ENCODE measurements at places on chromosomes 2 and 18. TPM values are rescaled to one million over a fixed set of nuclear protein-coding genes. Genes with fewer than 3 reads are reported as not detected.

ANKRD36B gene
- total RNA-seq: 48.5 TPM

GRCh38 chr2:171316755-171317337 is 116.9 kb downstream of the METTL8 start:
- no peak overlapping the region for H3K4me3 ChIP-seq
- H3K4me1 ChIP-seq: peaks cover 28% of the 10 kb centered on the region
- H3K27me3 ChIP-seq: no peaks in the 10 kb centered on the region
- DNase-seq: no peak
- H3K27ac ChIP-seq: no peak overlapping the region

- H3K27ac ChIP-seq: no peak overlapping the region
- no peak overlapping the region for H3K4me3 ChIP-seq
- H3K36me3 ChIP-seq: peaks cover 51% of the 10 kb centered on the region
- peaks cover 3% of the 10 kb centered on the region for H3K4me1 ChIP-seq
Measured at GRCh38 chr2:105297216-105297615, 32.3 kb downstream of the TGFBRAP1 start.

C2orf78 gene
- total RNA-seq: not detected

- no peak overlapping the region for H3K27ac ChIP-seq
- H3K4me3 ChIP-seq: no peak overlapping the region
- H3K36me3 ChIP-seq: no peaks in the 10 kb centered on the region
- H3K27me3 ChIP-seq: no peaks in the 10 kb centered on the region
- no peaks in the 10 kb centered on the region for H3K4me1 ChIP-seq
Measured at GRCh38 chr18:4020026-4020425, 435.1 kb downstream of the DLGAP1 start.

OSR1 gene
- total RNA-seq: not detected

SULT1C4 gene
- total RNA-seq: not detected

ZSWIM2 gene
- not detected for total RNA-seq

- no peaks in the 10 kb centered on the region for H3K27me3 ChIP-seq
- no peaks in the 10 kb centered on the region for H3K4me1 ChIP-seq
- no peak overlapping the region for H3K4me3 ChIP-seq
- H3K27ac ChIP-seq: no peak overlapping the region
- H3K36me3 ChIP-seq: peaks cover 4% of the 10 kb centered on the region
Measured at GRCh38 chr2:28340312-28341202, 52.1 kb upstream of the FOSL2 start.

- H3K4me3 ChIP-seq: no peak overlapping the region
- no peak overlapping the region for H3K27ac ChIP-seq
- no peaks in the 10 kb centered on the region for H3K36me3 ChIP-seq
- peaks cover 3% of the 10 kb centered on the region for H3K27me3 ChIP-seq
Measured at GRCh38 chr18:8478166-8478967, 130.9 kb upstream of the RAB12 start.

GRCh38 chr2:11988691-11989353 is 242.4 kb downstream of the LPIN1 start:
- no peak for DNase-seq
- no peak overlapping the region for H3K4me3 ChIP-seq
- no peak overlapping the region for H3K27ac ChIP-seq
- H3K27me3 ChIP-seq: peaks cover 3% of the 10 kb centered on the region
- no peaks in the 10 kb centered on the region for H3K36me3 ChIP-seq
- no peaks in the 10 kb centered on the region for H3K4me1 ChIP-seq

DNA sequence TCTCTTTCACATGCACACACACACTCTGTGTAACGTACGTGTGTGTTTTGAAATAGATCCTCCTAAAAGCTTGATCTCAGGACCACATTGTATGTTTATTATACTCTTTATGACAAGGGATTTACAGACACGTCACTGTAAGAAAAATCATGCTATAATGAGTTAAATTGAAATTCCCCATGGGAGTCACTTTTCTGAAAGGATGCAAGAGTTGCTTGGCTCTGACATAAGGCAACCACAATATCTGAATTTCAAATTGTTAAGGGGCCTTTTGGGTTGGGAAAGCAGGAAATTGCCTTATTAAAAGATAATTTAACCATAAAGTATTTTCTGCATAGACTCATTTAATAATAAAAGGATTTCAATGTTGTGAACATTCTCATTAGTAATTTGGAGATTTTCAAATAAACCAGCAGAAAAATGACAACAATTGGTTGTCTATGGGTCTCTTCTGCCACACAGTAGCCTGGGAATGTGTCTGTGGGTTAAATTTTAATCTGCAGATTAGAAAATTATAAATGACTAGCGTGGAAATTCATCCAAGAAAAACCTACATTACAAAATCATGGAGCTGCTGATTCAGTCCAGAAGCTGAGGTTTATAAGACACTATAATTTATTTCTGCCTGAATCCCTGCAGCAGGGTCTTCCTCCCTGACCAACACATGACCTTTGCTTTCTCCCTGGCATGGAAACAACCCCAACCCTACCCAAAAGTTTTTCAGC is 75.9 kb upstream of the PID1 start:
- no peak overlapping the region for H3K27ac ChIP-seq
- no peak overlapping the region for H3K4me3 ChIP-seq
- DNase-seq: no peak
- no peaks in the 10 kb centered on the region for H3K4me1 ChIP-seq
- no peaks in the 10 kb centered on the region for H3K27me3 ChIP-seq

VIL1 gene
- 0.33 TPM for total RNA-seq

DNA sequence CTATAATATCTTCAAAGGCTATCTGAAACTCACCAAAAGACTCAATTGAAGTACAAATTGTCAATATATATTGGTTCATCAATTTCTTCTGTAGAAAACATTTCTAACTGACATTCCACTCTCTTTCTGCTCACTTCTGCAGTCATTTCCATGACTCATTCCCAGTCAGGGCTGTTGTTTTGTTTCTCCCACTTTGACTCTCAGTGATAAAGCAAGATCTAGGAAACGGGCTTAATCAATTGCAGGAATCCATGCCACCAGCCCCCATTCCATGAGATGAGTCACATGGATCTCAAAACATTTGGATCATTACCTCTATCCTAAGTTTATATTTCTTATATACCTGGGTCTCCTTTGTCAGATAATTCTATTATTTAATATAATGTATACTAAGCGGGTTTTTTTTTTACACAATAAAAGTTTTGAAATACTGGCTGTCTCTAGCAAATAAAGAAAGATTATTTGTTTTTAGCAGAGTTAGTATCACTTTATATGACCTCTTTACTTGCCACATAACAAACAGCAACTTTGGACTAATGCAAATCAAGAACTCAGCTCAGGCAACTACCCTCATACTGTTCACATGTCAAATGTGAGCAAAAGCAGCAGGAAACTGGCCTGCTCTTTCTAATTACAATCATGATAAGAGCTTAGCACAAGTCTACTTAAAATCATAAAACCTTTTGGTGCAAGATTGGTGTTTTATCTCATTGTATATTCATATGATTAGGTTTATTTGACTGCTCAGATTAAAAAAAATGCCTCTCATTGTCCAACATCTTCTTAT is 251.1 kb upstream of the PIK3C3 start:
- no peaks in the 10 kb centered on the region for H3K4me1 ChIP-seq
- no peak for DNase-seq
- H3K36me3 ChIP-seq: no peaks in the 10 kb centered on the region
- no peak overlapping the region for H3K27ac ChIP-seq
- H3K4me3 ChIP-seq: no peak overlapping the region

GRCh38 chr2:20651731-20652099 is 817 bp upstream of the HS1BP3 start:
- H3K27ac ChIP-seq: peak overlapping the region; percentile 88
- no peak for DNase-seq
- peaks cover 28% of the 10 kb centered on the region for H3K4me1 ChIP-seq
- no peaks in the 10 kb centered on the region for H3K36me3 ChIP-seq
- no peaks in the 10 kb centered on the region for H3K27me3 ChIP-seq
- H3K4me3 ChIP-seq: peak overlapping the region; percentile 53

- no peak overlapping the region for H3K4me3 ChIP-seq
- no peak overlapping the region for H3K27ac ChIP-seq
- no peaks in the 10 kb centered on the region for H3K36me3 ChIP-seq
- no peaks in the 10 kb centered on the region for H3K4me1 ChIP-seq
- DNase-seq: no peak
- H3K27me3 ChIP-seq: no peaks in the 10 kb centered on the region
Measured at GRCh38 chr2:72781480-72781879, 44.4 kb downstream of the EXOC6B start.

MZT2A gene
- total RNA-seq: 55.3 TPM

GRCh38 chr2:3986530-3987258 is 283.3 kb downstream of the DCDC2C start:
- H3K4me1 ChIP-seq: no peaks in the 10 kb centered on the region
- no peak for DNase-seq
- H3K27ac ChIP-seq: no peak overlapping the region
- no peaks in the 10 kb centered on the region for H3K27me3 ChIP-seq

DNA sequence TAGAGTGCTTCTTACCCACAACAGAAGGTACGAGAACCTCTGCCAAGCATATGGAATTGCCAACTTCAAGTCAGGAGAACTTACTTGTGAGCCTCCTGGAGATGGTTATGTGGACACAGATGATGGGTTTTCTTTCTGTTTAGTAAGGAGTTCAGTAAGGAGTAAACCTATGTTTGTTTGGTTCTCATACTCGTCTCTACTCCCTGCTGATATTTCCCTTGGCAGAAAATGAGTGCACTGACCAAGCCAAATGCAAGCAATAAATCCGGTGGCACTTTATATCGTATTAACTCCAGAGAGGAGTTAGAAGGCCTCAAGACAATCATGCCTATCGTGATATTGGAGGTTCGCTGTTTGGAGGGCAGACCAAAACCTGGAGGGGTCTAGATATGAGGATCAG is 83.2 kb upstream of the CYP1B1 start:
- peaks cover 13% of the 10 kb centered on the region for H3K27me3 ChIP-seq
- H3K36me3 ChIP-seq: no peaks in the 10 kb centered on the region
- DNase-seq: no peak
- no peak overlapping the region for H3K27ac ChIP-seq
- H3K4me3 ChIP-seq: no peak overlapping the region
- H3K4me1 ChIP-seq: no peaks in the 10 kb centered on the region

- no peak overlapping the region for H3K27ac ChIP-seq
- H3K27me3 ChIP-seq: no peaks in the 10 kb centered on the region
- no peaks in the 10 kb centered on the region for H3K36me3 ChIP-seq
- H3K4me3 ChIP-seq: no peak overlapping the region
Measured at GRCh38 chr18:35511428-35511827, 13.7 kb upstream of the INO80C start.

ATP9B gene
- 61.9 TPM for total RNA-seq

BCL2 gene
- total RNA-seq: 40.1 TPM

UGT1A8 gene
- total RNA-seq: not detected

DNA sequence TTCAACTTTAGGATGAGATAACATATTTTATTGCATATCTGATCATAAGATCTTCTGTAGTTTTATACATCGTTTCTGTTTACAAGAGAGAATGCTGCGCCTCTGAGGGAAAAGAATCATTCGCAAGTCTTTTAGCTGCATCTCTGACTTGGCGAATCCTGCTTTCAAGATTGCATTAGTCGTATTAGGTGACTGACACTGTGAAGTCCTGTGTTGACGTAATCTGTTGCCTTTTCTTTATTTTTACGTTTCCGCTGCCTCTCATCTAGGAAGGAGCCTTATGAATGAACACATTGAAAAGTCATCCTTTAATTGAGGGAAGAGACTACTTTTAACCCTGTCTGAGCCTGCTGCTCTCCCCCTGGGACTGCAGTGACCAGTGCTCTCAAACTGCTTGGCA is 101.5 kb downstream of the LDLRAD4 start:
- H3K27me3 ChIP-seq: no peaks in the 10 kb centered on the region
- H3K4me1 ChIP-seq: no peaks in the 10 kb centered on the region
- H3K4me3 ChIP-seq: no peak overlapping the region
- H3K27ac ChIP-seq: no peak overlapping the region
- no peak for DNase-seq
- H3K36me3 ChIP-seq: no peaks in the 10 kb centered on the region

DNA sequence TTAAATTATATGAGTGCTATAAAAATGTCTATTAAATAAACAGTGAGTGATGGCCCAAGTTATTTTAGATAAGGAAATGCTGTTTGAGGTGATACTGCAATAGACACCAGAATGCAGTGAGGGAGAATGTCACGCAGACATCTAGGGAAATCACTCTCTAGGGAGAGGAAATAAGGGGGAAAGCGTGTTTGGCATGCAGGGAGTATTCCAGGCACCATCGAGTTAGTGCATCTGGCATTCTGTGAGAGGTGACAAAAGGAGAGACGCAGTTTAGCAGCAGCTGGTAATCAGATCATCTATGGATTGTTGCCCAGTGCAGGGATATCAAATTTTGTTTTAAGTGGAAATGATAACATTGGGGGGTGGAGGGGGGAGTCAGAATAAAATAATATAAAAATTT is 175.4 kb upstream of the NETO1 start:
- H3K27ac ChIP-seq: no peak overlapping the region
- DNase-seq: no peak
- H3K4me1 ChIP-seq: no peaks in the 10 kb centered on the region
- H3K36me3 ChIP-seq: no peaks in the 10 kb centered on the region
- no peaks in the 10 kb centered on the region for H3K27me3 ChIP-seq

GRCh38 chr2:109180786-109181185 is 51.8 kb downstream of the SH3RF3 start:
- no peak overlapping the region for H3K27ac ChIP-seq
- H3K36me3 ChIP-seq: no peaks in the 10 kb centered on the region
- H3K4me3 ChIP-seq: no peak overlapping the region
- H3K4me1 ChIP-seq: no peaks in the 10 kb centered on the region

GRCh38 chr2:46610021-46610420 is 130.7 kb downstream of the TMEM247 start:
- no peak overlapping the region for H3K4me3 ChIP-seq
- no peak overlapping the region for H3K27ac ChIP-seq

KRTCAP3 gene
- 11.5 TPM for total RNA-seq

GRCh38 chr18:43079422-43079821 is 36.1 kb downstream of the RIT2 start:
- no peaks in the 10 kb centered on the region for H3K4me1 ChIP-seq
- no peak overlapping the region for H3K4me3 ChIP-seq
- H3K36me3 ChIP-seq: no peaks in the 10 kb centered on the region
- DNase-seq: no peak

- no peaks in the 10 kb centered on the region for H3K36me3 ChIP-seq
- peak; percentile 26 for DNase-seq
- peaks cover 43% of the 10 kb centered on the region for H3K27me3 ChIP-seq
- no peak overlapping the region for H3K27ac ChIP-seq
- peaks cover 47% of the 10 kb centered on the region for H3K4me1 ChIP-seq
- H3K4me3 ChIP-seq: peak overlapping the region; percentile 71
Measured at GRCh38 chr2:19362094-19362754, 3.8 kb upstream of the OSR1 start.

GRCh38 chr2:96906729-96907114 is 36.8 kb upstream of the SEMA4C start:
- no peak overlapping the region for H3K27ac ChIP-seq
- H3K36me3 ChIP-seq: no peaks in the 10 kb centered on the region
- H3K4me1 ChIP-seq: peaks cover 10% of the 10 kb centered on the region
- H3K27me3 ChIP-seq: no peaks in the 10 kb centered on the region
- no peak overlapping the region for H3K4me3 ChIP-seq

PROM2 gene
- 0.73 TPM for total RNA-seq

- peaks cover 54% of the 10 kb centered on the region for H3K27me3 ChIP-seq
- no peak overlapping the region for H3K27ac ChIP-seq
- DNase-seq: no peak
- H3K4me3 ChIP-seq: no peak overlapping the region
- H3K36me3 ChIP-seq: no peaks in the 10 kb centered on the region
- peaks cover 15% of the 10 kb centered on the region for H3K4me1 ChIP-seq
Measured at GRCh38 chr2:104845552-104845931, 8.4 kb upstream of the POU3F3 start.

All from CD4-positive, alpha-beta T cell (primary cell).